ENCODE measurements at places on chromosomes 2 and 18. TPM values are rescaled to one million over a fixed set of nuclear protein-coding genes. Genes with fewer than 3 reads are reported as not detected.
A peak's percentile ranks its signal among the peaks of the same experiment; 100 is the strongest.

Gene POTEF
- polyA plus RNA-seq, result 0.47 TPM

DNA sequence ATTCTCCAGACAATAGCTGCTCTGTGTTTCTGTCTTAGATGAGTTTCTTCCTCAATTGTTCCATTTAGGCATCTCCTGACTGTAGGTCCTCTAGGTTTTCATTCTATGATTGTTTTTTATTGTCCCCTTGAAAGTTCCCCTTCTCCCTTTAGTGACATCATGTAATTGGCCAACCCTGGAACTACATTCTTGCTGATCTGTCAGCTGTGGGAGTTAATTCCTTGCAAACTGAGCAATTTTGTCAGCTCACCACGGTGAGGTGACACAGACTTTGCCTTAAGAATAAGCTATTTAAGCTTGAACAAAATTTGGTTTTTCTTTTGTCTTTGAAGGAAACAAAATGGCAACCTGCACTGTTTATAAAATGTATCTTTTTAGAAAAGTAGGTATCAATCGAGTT, 95.9 kb downstream of the TXNL1 start:
- no peak for DNase-seq

Gene EIF2AK2
- polyA plus RNA-seq, result 37.0 TPM

Gene IL1R2
- polyA plus RNA-seq, result 0.52 TPM

Gene NT5DC4
- 0.08 TPM for polyA plus RNA-seq

DNA sequence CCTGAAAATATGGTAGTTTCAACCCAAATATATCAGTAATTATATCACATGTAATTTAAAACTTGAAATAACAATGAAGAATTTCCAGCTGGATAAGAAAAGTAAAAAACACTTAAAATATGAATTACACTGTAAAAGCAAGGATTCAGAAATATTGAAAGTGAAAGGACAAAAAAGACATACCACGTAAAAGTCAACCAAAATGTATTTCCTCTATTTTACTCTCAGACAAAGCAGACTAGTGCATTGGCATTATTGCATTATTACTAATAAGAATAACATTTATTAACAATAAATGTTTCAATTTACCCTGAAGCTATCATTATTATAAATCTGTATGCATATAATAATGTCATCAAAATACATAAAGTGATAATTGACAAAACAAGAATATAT, 445.1 kb upstream of the TRIB2 start:
- no peak for DNase-seq

DNA sequence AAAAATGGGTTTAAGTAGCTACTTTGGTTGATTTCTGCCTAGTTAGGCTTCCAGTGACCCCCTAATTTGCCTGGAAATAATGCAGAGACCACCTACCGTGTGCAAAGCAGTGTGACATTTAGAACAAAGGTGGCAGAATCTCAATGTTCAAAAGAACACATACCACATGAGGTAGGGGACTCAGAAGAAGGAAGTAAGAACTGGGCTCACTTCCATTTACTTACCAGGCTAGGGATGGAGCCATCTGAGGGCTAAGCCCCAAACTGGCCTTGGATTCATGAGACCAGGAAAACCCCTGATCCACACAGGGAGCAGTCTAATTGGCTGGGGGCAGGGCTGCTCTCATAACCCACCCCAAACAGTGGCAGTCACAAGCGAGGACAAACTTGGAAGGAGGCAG, 190.7 kb downstream of the NCKAP5 start:
- DNase-seq, result no peak

DNA sequence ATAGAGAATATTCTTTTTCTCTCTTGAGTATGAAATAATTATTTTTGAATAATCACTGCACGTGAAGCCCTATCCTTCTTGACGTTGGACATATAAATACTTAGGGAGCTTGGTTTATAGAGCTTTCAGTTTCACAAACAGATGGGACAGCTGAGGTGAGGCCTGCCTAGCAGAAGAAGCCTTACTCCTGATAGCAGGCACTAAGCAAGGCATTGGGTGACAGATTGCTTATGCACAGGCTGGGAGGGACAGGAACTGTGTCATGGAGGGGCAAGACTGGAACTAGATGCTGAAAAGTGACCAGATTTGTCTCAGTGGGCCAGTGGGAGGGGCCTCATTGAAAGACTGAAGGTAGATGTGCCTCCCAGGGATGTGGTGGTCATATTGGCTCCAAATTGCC, 220.8 kb downstream of the NEDD4L start:
- DNase-seq, result no peak

Gene FRZB
- polyA plus RNA-seq, result 3.8 TPM

GRCh38 chr2:201955231-201955630, 78.4 kb upstream of the FZD7 start:
- DNase-seq, result no peak

Gene UPP2
- polyA plus RNA-seq, result 0.14 TPM

Gene ATP6V1B1
- polyA plus RNA-seq, result 5.4 TPM

DNA sequence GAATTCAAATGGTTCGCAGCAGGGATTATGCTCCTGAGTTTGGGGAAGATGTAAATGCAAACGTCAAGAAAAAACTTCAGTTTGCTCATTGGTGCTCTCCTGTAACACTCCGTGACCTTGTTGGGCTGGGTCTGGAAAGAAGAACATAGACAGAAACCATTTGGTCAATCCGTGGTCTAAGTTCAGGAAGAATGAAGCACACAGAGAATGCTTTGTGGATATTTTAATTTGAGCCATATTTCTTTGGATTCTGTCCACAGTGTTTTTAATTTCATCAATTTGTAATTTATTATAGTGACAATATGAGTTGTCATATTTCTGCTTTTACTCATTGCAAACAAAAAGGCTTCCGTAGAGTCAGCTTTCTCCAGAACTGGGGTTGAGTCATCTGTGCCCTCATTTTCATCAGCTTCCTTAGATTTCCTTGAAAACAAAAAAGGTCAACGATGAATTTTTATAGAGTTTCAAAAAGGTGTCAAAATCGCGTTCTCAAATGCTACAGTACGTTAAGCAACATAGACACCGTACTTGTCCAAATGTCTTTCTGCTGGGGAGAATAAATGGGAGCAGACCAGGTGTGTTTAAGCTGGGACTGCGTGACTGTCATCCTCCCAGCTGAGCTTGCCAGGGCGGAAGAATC, 606.4 kb downstream of the RNF144A start:
- DNase-seq, result no peak

Gene CFAP65
- 3.3 TPM for polyA plus RNA-seq

GRCh38 chr18:43486462-43486861, 209.2 kb upstream of the SYT4 start:
- no peak for DNase-seq

Gene CIB4
- 1.0 TPM for polyA plus RNA-seq

Gene EFHD1
- 5.1 TPM for polyA plus RNA-seq

DNA sequence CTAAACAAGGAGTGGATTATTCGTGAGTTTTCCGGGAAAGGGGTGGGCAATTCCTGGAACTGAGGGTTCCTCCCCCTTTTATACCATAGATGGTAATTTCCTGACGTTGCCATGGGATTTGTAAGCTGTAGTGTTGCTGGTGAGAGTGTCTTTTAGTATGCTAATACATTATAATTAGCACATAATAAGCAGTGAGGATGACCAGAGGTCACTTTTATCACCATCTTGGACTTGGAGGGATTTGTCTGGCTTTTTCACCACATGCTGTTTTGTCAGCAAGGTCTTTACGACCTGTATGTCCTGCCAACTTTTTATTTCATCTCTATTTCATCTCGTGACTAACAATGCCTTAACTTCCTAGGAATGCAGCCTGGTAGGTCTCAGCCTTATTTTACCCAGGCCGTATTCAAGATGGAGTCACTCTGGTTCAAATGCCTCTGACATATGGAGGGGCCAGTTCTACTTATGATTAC, 124.8 kb upstream of the B3GNT2 start:
- no peak for DNase-seq

DNA sequence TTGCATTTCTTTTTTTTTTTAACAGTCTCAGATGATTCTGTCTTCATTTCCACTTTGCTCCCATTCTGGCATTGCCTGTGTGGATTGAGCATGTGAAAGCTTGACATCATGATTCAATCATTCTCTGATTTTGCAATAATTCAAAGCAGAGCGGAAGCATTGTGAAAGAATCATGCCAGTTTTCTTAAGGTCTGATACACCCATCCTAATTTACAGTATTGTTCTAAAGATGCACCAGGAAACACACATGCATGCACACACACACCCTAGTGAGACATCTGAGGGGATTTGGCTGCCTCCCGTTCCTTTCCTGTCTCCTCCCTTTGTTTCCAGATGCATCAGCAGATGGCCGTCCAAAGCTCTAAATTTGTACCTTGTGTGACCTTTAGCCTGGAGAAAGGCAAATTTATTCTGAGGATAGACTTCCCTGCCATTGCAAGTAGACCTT, 97.3 kb downstream of the FMNL2 start:
- DNase-seq, result peak; percentile 24

Gene DNAJC5G
- 0.25 TPM for polyA plus RNA-seq

Gene CCDC148
- polyA plus RNA-seq, result 3.1 TPM

GRCh38 chr2:229037621-229038020, 233.5 kb downstream of the PID1 start:
- no peak for DNase-seq

Gene GAL3ST2
- 0.31 TPM for polyA plus RNA-seq

DNA sequence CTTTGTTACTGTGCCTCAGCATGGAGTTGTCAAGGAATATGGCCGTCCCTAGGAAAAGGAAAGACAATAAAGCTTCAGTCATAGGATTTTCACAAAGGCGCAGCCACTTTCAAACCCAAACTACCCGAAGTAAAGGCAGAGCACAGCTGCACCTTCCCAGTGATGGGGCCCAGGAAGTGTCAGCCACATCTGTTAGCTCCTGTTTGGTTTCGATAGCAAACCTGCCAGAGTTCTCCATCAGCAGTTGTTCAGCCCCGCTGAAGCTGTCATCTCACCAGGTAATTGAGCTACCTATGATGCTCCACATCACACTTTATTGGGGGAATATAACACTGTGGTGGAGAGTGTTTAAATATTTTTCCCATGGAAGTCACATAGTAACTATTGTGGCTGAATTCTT, 80.7 kb downstream of the LRATD1 start:
- no peak for DNase-seq

DNA sequence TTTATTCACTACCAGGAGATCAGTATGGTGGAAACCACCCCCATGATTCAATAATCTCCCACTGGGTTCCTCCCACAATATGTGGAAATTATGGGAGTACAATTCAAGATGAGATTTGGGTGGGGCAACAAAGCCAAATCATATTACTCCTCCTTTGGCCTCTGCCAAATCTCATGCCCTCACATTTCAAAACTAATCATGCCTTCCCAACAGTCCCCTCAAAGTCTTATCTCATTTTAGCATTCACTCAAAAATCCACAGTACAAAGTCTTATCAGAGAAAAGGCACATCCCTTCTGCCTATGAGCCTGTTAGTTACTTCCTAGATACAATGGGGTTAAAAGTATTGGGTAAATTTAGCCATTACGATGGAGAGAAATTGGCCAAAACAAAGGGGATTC, 989.5 kb upstream of the CNTNAP5 start:
- DNase-seq, result no peak

DNA sequence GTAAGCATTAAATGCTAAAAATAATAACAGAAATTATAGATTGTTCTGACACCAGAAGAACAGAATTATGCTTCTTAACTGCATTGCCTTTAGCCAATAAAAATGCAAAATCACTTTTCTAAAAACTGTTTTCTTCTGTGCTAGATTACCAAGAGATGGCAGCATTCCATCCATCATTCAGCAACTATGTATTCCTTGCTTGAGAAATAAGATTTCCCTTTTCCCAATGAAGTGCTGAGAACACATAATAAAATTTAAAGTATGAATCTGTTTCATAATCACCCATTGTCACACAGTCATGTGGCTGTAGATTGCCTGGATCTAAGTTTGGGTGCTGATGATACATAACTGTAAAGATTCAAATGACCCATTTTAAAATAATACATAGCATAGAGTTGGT, 504.2 kb downstream of the TDRD15 start:
- no peak for DNase-seq

DNA sequence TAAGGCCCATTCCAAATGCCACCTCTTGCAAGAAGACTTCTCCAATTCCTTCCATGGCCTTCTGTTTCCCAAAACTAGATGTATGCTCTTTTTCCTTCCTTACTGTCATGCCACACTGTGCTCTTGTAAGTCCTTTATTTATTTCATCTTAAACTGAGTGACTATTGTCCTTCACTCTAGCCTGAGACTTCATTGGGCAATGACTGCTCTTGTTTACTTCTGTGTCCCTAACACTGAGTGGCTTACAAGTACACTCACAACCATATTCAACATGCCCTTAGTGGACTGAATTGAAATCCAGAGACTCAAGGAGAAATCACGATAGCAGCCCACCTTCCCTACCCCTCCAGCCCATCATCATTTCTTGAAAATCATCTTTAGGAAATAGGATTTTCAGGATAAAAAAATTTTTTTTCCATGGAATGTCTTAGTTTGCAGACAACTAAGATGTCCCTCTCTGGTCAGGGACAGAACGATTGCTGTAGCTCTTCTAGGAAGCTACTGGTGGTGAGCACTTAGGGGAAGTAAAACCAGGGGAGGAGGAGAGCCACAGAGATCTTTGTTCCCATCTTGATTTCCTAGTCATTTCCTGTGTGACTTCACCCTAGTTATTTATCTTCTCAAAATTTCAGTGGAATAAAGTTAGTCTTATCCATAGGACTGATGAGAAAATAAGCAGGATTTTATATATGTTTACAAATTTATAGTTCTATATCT, 80.7 kb downstream of the CYRIA start:
- no peak for DNase-seq

DNA sequence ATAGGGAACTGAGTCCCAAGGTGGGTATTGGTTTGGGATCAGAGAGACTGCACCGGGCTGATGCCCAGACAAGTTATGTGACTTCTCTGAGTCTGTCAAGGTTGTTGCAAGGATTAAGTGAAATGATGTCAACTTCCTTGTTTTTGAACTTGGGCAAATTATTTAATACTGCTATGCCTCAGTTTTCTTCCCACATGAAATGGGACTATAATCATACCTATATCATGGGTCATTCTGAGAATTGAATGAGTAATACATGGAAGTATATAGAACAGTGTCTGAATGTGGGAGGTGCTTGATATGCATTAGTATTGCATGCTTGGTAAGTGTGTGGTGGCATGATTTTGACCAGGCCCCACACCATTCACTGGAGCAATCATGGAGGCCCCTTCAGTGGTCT, 99.0 kb downstream of the PRKCE start:
- DNase-seq, result no peak

Gene WDCP
- polyA plus RNA-seq, result 14.1 TPM

Gene LIMS4
- 2.7 TPM for polyA plus RNA-seq

Gene GBX2
- polyA plus RNA-seq, result not detected

DNA sequence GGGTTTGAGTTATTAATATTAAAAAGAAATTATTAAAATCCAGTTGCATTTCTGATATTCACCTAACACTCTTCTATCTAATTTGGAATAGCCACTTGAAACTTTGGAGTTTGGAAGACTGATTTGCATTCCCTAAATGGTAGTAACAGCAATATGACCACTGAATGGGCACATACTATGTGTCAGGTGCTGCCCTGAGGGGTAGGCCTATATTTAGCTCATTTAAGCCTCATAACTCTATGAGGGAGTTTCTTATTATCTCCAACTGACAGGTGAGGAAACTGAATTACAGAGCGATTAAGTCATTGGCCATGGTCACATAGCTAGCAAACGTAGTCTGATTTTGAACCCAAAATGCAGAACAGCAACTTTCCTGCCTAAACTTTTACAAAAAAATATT, 77.3 kb downstream of the VWA3B start:
- no peak for DNase-seq

GRCh38 chr2:120910956-120911951, 175.6 kb downstream of the GLI2 start:
- no peak for DNase-seq

GRCh38 chr2:175855236-175855635, 146.8 kb downstream of the LNPK start:
- no peak for DNase-seq
